ENCODE measurements at places on chromosomes 12 and 14.

DNA sequence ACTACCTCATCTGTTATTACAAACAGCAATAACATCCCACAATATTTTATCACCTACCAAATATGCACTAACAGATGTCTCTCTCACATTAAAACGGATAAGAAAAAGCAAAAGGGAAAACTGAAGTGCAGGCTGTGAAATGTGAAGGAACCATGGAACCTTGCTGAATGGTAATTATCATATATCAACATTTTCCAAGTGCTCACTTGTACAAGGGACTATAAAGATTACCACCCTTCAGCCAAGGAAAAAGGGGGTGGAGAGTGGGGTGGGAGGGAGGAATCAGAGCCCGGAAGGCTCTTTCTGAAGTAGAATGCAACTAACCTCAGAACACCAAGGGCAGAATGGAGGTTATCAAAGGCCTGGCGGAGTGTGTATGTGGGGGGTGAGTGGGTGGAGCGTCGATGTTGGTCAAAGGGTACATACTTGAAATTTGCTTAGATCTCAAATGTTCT is 1.2 kb downstream of the SNX6 start:
- DNase-seq: peak; percentile 37

- no peak for DNase-seq
Observed at GRCh38 chr12:114481200-114481535, 75.2 kb upstream of the TBX5 start.

DNA sequence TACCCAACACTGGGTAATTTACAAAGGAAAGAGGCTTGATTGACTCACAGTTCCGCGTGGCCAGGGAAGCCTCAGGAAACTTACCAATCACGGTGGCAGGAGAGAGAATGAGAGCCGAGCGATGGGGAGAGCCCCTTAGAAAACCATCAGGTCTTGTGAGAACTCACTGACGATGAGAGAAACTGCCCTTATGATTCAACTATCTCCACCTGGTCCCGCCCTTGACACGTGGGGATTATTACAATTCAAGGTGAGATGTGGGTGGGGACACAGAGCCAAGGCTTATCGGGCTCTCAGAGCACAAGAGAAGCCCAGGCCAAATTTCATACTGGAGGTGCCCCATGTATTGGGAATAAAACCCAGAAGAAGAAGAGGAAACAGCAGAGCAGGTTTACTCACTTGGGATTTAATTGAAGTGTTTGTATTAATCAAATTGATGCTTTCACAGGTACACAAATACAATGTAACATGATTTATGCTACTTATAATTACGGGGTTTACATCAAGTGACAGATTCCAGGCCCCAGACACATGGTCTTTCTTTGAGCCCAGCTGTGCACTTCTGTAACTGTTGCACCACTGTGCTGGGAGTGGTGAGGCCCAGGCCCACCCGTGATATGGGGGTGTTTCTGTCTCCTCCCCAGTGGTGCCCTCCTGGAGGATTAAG is 8.2 kb upstream of the CCDC85C start:
- DNase-seq: no peak

DNA sequence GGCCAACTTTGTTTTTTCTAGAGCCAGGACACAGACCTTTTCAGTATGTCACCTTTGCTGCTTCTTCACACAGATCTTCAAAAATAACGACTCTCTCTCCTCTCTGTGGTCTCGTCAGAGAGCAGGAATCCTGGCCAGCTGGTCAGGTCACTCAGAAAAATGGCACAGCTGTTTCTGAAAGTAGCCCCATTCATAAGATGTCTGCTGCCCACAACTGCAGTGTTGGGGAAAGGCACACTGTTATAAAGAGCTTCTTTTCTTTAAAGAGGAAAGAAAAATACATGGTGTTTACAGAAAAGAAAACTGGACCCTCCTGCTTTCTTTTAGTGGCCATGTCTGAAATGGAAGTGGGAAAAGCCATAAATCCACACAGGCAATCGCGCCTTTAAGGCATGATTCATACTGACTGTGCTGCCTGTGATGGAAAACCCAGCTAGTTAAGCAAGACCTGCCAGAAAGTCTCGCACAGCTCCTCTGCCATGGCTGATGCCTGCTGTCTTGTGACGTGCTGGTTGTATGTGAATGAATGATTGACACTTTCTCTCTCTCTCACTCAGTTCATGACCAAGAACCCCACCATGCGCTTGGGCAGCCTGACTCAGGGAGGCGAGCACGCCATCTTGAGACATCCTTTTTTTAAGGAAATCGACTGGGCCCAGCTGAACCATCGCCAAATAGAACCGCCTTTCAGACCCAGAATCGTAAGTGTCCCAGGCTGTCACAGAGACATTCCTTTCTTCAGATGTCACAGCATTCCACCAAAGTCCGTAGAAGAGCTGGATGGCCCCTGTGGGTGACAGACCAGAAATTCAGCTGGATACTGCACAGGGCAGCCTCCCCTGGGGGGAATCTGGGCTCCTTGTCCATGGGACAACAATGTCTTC is 147.9 kb upstream of the HIF1A start:
- no peak for DNase-seq

DNA sequence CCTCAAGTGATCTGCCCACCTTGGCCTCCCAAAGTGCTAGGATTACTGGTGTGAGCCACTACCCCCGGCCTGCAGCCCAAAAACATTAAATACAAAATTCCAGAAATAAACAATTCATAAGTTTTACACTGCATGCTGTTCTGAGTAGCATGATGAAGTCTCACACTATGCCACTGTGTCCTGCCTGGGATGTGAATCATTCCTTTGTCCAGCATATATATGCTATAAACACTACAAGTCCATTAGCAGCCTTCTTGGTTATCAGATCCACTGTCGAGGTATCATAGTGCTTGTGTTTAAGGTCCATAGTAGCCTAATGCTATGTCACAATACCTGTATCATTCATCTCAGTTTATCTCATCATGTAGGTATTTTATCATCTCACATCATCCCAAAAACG is 15.9 kb downstream of the INTS13 start:
- DNase-seq: no peak

DNA sequence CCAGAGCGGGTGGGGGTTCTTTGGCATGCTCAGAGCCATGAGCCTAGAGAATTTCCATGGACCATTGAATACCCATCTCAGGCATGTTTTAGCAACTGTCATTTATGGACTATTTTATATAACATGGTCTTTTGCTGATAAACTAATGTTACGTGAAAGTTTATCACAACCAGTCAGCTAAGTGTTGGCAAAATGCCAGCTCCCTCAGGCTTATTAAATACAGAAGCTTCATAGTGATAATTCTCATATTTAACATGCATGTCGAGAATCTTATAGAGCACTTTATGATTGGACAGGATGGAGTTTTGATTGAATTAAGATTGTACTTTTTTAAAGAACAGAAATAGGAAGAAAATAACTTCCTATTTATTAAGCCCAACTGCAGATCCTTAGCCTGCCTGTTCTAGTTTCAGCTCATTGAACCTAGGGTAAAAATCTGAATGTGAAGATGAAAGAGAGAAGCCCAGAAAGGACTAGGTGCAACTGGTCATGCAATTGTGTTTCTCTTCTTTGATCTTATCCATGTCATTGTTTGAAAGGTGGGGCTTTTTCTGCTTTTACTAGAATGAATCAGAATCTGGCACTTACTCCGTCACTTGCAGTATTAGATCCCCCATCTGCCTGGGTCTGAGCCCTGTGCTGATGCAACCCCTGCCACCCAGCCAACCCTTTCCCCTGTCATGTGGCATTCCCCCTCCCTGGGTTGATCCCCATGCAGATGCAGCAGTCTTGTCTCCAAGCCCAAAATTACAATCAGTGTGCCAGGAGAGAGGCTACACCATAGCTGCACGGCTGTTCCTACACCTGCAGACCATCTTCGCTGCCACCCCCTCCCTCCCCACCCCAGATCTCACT is 134.6 kb upstream of the EVL start:
- DNase-seq: peak; percentile 14

DNA sequence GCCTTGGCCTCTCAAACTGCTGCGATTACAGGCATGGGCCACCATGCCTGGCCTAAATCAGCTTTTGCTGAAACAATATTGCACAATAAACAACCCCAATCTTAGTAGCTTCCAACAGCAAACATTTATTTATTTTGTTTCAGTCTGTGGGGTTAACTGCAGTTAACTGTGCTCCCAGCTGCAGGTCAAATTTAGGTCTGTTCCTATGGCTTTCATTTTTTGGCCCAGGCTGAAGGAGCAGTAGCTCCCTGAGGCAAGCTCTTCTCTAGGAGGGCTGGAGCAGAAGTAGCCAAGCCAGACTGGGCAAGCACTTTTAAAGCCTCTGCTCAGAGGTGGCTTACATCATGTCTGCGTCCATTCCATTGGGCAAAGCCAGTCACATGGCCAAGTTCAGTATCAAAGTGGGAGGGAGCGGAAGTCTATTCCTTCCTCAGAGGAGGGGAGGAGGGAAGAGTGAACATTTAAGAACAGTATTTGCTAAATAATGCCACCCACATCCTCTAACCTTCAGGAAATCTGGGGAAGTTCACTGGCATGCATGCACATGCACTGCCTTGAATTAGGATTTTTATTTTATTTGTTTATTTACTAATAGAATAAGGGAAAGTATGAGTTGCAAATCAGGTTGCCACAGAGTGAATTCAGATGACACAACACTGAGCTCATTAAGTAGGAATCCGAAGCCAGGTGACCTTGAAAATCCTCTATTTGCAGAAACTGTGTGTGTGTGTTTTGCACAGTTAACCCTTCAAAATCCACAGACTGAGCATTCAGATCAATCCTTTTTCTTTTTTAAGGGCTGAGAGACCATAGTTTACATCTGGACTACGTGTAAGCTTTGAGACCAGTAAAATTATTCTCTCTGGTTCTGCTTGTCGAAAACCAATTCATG is 122.0 kb upstream of the SEL1L start:
- no peak for DNase-seq

DNA sequence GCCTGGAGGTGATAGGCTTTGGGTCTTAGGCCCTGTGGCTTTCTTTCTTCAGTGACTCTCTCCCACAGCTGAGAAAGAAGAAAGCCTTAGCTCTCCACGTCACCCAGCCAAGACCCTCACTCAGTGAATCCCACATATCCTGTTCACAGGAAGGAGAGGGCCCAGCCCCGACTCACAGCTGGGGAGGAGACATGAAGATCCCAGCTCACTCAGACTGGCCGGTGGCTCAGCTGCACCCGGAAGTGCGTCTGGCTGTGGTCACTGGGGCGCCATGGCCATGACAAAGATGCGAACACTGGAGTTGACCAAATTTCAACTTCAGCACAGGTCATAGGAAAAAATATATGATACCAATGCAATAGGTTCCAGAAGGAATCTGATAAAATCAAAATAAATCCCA is 14.2 kb downstream of the DLK1 start:
- no peak for DNase-seq

DNA sequence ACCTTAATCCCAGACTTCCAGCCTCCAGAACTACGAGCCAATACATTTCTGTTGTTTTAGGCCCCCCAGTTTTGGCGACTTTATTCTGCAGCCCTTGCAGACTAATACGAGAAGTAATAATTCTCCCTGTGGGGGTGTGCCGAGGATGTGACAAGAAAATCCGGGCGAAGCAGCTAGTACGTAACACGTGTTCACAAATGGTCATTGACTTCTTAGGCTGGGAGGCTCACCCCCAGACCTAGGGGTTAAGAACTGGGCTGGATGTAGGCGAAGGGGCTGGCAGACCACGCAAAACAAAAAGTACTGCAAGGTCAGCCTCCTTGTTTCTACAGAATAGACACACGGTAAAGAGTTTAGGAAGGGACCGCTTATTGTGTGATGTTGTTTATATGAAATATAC is 69.8 kb upstream of the ESRRB start:
- DNase-seq: no peak

DNA sequence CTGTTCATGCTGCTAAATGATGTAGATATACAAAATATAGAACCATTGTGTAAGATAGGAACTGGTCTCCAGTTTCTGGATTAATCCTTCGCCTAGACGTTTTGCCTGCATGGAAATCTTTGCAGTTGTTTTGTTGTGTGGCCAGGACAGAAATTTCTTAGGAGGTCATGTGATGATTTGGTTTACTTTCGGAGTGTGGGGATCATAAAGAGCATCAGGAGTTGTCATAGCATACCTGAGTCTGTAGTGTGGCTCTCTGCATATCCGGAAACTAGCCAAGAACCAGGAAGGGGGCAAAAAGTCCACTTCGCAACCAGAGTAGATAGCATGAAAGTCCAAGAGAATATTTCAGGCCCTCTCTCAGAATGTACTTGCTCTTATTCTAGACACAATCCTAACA is 3.1 kb downstream of the SAMD4A start:
- no peak for DNase-seq

GRCh38 chr14:93317875-93318807 is 14.7 kb downstream of the BTBD7 start:
- no peak for DNase-seq

DNA sequence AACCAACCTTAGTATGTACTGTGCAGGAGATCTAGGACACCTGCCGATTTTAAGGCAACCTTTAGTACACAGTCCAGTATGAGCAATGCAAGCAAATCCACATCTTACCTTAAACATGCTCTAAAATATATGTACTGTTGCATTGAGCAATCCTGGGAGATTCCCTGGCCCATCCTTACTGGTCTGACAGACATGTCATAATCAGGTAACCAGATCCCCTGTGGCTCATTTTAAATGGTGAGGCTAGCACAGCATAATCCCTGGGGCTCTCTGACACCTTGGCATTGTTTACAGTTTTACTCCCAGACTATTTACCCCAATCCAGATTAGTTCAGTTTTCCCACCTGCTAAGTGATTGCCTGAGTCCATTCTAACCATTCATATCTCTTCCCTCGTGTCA is 15.1 kb downstream of the BMAL2 start:
- DNase-seq: no peak
